ENCODE measurements at places on chromosomes 4 and X.

DNA sequence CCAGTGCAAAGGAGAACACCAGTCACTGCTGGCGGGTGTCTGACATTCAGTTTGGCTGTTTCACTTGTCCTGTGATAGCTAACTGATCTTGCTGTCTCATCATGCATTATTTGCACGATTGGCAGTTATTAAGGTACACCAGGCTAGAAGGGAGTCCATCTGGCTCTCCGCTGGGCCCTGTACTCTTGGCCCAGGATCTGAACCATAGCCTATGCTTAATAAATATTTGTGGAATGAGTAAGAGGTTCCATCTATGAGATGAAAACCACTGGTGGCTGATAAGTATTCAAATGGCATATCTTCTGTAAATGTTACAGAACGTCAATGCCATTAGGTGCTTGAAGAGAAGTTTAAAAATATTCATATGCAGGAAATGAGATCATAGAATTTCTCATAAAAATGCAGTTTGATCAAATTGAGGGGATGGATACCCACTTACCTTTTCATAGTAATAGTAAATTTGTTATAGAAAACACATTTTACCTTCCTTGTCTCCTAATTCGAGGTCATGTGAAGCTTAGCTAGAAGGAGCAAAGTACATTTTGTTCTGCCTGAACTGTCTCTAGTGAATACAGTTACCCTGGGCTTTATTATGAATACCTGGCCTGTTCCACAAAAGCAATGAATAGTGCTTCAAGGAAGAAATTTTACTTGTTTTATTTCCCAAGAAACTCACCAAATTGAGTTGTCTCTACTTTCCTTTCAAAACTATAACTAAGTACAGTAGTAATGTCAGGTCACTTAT is 213.5 kb downstream of the CBR4 start:
- DNase-seq, result no peak

- no peak for DNase-seq
These were observed 170.0 kb upstream of the GLRA2 start for GRCh38 chrX:14359316-14359715.

DNA sequence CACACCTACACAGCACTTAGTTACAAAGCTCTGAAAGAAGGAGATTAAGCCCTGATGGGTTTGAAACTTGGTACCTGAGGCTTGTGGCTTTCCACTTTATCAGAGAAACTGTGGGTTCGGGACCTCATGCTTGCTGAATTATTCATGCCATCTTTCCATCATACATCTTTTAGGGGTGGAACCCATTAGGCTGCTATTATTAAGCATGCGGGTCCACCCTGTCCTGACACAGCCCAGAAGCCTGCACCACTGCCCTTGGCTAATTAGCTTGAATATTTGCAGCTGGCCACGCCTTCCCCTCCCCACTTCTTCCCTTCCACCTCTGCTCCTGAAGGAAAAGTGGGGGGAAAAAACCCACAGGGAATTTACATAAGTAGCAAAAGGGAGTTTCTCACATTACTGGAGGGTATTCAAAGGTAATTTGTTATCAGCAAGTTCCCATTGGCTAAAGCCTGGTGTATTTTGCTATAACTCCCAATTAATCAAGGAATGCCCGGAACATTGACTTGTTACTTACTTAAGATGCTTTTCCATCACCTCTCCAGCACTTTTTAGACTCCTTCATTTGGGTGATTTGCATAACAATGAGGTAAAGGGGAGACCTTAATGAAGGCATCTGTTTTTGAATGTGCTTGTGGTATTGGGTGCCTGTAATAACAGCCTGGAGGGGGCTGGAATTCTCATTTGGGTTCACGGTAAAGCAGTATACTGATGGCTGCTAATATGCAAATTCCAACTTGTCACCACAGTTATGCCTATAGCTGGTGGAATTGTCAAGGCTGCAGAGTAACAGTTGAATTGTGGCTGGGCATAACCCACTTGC is 231.7 kb upstream of the GATB start:
- no peak for DNase-seq

GRCh38 chrX:19866626-19867410 is 20.6 kb downstream of the SH3KBP1 start:
- no peak for DNase-seq

GRCh38 chr4:28211676-28212470 is 1351.2 kb downstream of the STIM2 start:
- DNase-seq, result no peak

DNA sequence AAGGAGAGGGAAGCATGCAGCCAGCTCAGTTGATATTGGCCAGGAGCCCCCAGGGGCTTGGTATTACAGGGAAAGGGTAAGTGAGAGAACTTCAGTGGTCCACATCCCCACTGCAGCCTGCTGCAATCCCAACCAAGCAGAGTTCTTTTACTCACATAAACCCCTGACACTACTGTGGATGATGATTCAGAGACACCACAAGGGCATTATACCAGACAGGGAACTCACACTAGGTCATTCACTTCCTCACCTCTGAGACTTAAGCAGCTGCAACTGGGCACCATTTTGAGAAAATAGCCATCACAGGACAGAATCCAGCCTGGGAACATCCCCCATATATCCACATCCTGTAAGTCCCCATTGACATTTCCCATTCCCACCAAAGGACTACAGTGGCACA is 248.0 kb downstream of the INPP4B start:
- no peak for DNase-seq

- no peak for DNase-seq
These were observed 98.4 kb downstream of the ZNF827 start for GRCh38 chr4:145840162-145840768.

- no peak for DNase-seq
These were observed 35.8 kb upstream of the FAM9C start for GRCh38 chrX:13080128-13080795.

- no peak for DNase-seq
These were observed 109.8 kb upstream of the HPGD start for GRCh38 chr4:174631901-174632758.

GRCh38 chr4:70746179-70746839 is 24.5 kb downstream of the RUFY3 start:
- no peak for DNase-seq

GRCh38 chr4:26441102-26441501 is 49.2 kb downstream of the CCKAR start:
- DNase-seq, result no peak

GRCh38 chrX:118779581-118779980 is 44.0 kb upstream of the ZCCHC12 start:
- no peak for DNase-seq

DNA sequence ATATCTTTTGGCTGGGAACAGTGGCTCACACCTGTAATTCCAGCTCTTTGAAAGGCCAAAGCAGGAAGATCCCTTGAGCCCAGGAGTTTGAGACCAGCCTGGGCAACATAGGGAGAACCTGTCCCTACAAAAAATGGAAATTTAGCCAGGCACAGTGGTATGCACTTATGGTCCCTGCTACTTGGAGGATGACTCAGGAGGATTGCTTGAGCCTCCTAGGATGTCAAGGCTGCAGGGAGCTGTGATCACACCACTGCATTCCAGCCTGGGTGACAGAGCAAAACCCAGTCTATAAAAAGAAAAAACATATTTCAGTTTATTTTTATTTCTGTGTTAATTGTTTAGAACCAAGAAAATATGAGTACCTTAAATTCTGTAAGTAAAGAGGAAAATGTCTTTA is 123.7 kb downstream of the CBR4 start:
- DNase-seq, result no peak

- DNase-seq, result no peak
These were observed 392.6 kb upstream of the EPHA5 start for GRCh38 chr4:66062921-66063320.

DNA sequence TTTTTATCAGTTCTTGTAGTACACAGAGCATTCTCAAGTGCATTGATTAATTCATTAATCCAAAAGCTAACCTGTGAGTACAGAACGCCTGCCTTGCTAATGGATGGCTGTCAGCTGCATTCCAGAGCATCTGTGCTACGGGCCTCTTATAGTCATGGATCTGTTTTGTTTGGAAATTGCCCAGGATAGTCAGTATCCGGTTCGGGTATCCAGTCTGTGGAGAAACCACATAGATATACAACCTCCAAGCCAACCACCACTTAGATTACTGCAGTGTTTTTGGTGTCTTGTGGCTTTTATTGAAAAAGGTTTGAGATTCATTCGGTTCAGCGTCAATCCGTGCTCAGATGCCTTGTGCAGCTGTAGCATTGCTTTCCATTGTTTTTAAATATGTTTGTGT is 4.0 kb downstream of the LAP3 start:
- DNase-seq, result no peak

DNA sequence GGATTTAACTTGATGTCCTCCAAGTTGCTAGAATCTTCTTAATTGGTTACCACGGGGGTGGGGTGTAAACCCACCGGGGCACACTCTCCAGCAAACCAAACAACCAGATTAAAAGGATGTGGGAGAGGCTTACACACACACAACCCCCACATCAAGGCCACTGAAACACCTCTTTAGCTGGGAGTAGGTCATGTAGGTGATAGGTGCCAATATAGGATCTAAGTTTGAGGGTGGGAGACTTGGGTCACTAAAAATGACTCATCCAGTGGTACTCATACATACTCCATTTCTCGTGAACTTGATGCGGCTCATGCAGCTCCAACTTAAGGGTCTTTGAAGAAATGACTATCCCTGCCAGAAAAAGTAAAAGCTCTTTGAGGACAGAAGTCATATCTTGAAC is 20.5 kb upstream of the CD40LG start:
- peak; percentile 21 for DNase-seq

DNA sequence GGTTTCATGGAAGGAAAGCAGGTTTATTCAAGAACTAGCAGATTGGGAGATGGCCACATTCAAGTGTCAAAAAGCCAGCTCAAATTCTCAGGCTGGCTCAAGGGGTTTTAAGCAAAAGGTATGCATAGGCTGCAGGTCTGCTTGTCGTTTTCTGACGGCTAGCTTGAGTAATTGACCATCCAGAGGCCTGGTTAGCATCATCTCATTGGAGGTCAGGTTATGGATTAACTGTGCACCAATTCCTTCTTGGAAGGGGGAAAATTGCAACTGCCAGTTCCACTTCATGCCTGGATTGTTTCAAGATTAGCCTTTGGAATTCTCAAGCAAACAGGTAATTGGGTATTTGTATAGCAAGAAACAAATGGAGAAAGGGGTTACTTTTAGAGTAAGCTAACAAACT is 62.1 kb downstream of the FUNDC1 start:
- no peak for DNase-seq

GRCh38 chr4:7429069-7429416 is 5.7 kb downstream of the PSAPL1 start:
- no peak for DNase-seq

DNA sequence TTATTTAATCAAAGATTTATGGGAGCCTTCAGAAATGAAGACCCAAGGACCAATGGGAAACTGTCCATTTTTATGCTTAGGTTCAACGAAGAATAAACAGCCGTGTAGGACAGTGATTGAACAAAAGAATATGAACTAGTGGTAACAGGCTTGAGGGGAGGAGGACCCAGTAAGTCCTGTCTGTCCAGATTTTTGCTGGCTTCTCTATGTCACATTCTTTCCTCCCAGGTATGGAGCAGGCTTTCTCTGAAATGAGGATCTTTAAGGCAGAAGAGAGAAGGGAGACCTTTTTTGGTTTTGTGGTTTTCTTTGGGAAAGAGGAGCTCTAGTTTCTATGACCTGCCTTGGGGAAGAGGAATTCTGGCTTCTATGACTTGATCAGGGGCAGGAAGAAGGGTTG is 74.1 kb downstream of the BANK1 start:
- DNase-seq, result no peak

- no peak for DNase-seq
These were observed 2.8 kb upstream of the TLR8 start for GRCh38 chrX:12903646-12904045.

- DNase-seq, result no peak
These were observed 55.4 kb downstream of the TRIM2 start for GRCh38 chr4:153259661-153260060.

DNA sequence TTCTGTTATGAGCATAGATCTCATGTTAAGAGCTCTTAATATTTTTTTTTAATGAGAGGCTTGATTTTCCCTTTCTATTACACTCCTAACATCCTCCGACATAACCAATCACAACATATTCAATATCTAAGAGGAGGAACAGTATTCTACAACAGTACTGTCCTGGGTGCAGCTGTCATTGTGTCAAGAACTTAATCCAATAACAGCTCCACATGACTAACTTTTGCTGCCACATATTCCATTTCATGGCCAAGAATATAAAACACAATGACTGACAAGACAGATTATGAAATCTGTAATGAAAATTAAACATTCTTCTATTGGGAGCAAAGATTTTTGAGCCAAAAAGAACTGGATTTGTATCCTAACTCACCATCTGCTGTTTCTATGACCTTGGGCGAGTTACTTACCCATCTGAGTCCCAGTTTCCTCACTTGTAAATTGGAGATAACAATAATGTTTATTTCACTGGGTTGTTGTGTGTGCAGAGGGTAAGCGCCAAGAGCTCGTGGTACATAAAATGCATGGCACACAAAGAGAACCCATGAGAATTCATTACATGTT is 405.6 kb downstream of the SPRY1 start:
- no peak for DNase-seq

GRCh38 chr4:109499513-109499912 is 60.5 kb upstream of the MCUB start:
- no peak for DNase-seq

DNA sequence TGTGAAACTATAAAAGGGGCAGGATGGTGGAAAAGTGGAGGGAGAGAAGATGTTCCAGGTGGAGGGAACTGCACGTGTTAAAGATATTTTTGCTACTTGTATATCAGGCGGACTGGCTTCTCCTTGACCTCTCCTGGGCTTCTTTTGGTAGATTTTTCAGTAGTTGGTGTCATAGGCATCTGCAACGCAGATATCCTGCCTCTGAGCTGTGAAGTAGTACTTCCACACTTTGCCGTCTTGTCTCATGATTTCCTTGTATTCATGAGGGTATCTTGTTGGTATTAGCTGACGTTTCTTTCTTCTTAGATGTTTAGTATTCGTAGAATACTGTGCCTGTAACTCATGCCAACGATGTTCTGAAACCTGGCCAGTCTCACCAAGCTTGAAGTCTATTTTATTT is 81.0 kb downstream of the WWC2 start:
- no peak for DNase-seq

DNA sequence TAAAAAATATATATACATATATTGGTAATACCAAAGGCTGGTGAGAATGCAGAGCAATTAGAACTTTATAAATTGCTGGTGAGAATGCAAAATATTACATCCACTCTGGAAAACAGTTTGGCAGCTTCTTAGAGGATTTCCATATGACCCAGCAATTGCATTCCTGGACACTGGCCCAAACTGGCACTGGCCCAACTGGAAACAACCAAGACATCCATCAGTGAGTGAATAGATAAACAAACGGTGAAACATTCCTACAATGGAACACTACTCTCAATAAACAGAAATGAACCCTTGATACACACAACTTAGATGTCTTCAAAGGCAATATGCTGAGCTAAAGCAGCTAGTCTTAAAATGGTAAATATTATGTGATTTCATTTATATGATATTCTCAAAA is 524.2 kb downstream of the IQCM start:
- no peak for DNase-seq

Data from activated gamma-delta T cell treated with Interleukin-2 at 50 U/mL for 16 hours (primary cell).